ENCODE measurements at places on chromosomes 4 and X. TPM values are rescaled to one million over a fixed set of nuclear protein-coding genes. Genes with fewer than 3 reads are reported as not detected.

ALAS2 gene
- total RNA-seq, result not detected

PDE6B gene
- 2.9 TPM for total RNA-seq

EREG gene
- 1.5 TPM for total RNA-seq

GPR143 gene
- total RNA-seq, result 0.39 TPM

RNF175 gene
- 0.63 TPM for total RNA-seq

PNCK gene
- 4.6 TPM for total RNA-seq

KLHL4 gene
- 0.35 TPM for total RNA-seq

NEUROG2 gene
- total RNA-seq, result not detected

MED28 gene
- 55.6 TPM for total RNA-seq

SMIM31 gene
- 11.0 TPM for total RNA-seq

SLC9B1 gene
- total RNA-seq, result 1.4 TPM

TMEM35A gene
- total RNA-seq, result 40.6 TPM

MAGEC2 gene
- not detected for total RNA-seq

DCUN1D4 gene
- 72.4 TPM for total RNA-seq

CLCN5 gene
- total RNA-seq, result 11.9 TPM

NSG1 gene
- 1.2 TPM for total RNA-seq

NAP1L3 gene
- 0.67 TPM for total RNA-seq

STARD8 gene
- 1.2 TPM for total RNA-seq

AMBN gene
- total RNA-seq, result not detected

ADH6 gene
- total RNA-seq, result 16.6 TPM

BANK1 gene
- total RNA-seq, result 0.78 TPM

F8A1 gene
- 31.2 TPM for total RNA-seq

COX7B2 gene
- total RNA-seq, result not detected

Data from mucosa of descending colon (tissue), 3 donors.